ENCODE measurements at places on chromosomes 2 and 18. TPM values are rescaled to one million over a fixed set of nuclear protein-coding genes. Genes with fewer than 3 reads are reported as not detected.
A peak's percentile ranks its signal among the peaks of the same experiment; 100 is the strongest.

Gene ONECUT2
- not detected for total RNA-seq

Gene TMEM17
- total RNA-seq = not detected

DNA sequence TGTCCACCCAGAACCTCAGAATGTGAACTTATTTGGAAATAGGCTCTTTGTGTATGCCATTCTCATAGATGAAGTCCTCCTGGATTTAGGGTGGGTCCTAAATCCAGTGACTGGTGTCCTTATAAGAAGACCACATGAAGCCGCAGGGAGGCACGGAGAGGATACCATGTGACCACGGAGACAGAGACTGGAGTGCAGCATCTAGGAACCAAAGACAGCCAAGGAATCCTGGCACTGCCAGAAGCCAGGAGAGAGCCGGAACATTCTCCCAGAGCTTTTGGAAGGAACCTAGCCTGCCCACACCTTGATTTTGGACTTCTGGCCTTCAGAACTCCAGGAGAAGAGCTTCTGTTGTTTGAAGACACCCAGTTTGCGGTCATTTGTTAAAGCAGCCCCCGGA, 49.7 kb downstream of the ARL4C start:
- peak overlapping the region; percentile 97 for H3K27ac ChIP-seq
- H3K4me1 ChIP-seq = peaks cover 56% of the 10 kb centered on the region
- DNase-seq = no peak
- H3K4me3 ChIP-seq = no peak overlapping the region

DNA sequence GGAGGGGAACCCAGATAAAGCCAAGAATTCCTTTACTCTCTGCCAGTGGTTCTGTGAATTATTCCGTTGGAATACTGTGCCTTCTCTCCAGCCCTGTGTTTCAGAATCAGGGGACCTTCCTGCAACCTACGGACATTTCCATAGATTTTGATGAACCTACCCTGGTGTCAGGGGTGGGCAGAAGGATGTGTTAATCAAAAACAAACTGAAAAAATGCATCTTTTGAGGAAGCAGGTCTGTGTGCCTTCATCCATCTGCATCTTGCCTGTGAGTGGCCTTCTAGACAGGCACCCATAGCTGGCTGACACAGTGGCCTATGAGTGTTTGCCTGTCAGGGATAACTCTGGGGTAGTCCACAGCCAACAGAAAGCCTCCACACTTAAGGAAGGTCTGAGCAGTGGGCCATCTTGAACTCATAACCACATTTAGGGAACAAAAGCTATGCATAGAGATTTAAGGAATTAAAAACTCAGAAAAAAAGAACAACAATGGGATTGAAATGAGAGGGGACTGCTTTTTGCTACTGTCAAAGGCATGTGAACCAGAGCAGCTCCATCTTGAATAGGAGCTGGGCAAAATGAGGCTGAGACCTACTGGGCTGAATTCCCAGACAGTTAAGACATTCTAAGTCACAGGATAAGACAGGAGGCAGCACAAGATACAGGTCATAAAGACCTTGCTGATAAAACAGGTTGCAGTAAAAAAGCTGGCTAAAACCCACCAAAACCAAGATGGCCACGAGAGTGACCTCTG, 45.9 kb upstream of the ITGA6 start:
- no peaks in the 10 kb centered on the region for H3K36me3 ChIP-seq
- DNase-seq = no peak
- H3K4me1 ChIP-seq = peaks cover 3% of the 10 kb centered on the region
- H3K4me3 ChIP-seq = no peak overlapping the region

GRCh38 chr18:36265015-36265414, 32.5 kb upstream of the FHOD3 start:
- no peak overlapping the region for H3K27ac ChIP-seq
- H3K27me3 ChIP-seq = no peaks in the 10 kb centered on the region
- H3K4me1 ChIP-seq = no peaks in the 10 kb centered on the region
- DNase-seq = no peak
- no peak overlapping the region for H3K4me3 ChIP-seq
- H3K36me3 ChIP-seq = no peaks in the 10 kb centered on the region

GRCh38 chr2:136113209-136113971, 4.6 kb downstream of the CXCR4 start:
- peak overlapping the region; percentile 18 for H3K27ac ChIP-seq
- H3K4me3 ChIP-seq = no peak overlapping the region
- peaks cover 28% of the 10 kb centered on the region for H3K36me3 ChIP-seq
- H3K4me1 ChIP-seq = peaks cover 21% of the 10 kb centered on the region
- no peaks in the 10 kb centered on the region for H3K27me3 ChIP-seq
- DNase-seq = no peak

- no peaks in the 10 kb centered on the region for H3K36me3 ChIP-seq
- no peaks in the 10 kb centered on the region for H3K4me1 ChIP-seq
- DNase-seq = no peak
- no peak overlapping the region for H3K27ac ChIP-seq
- H3K27me3 ChIP-seq = no peaks in the 10 kb centered on the region
- H3K4me3 ChIP-seq = no peak overlapping the region
These were observed 94.8 kb upstream of the THOC1 start for GRCh38 chr18:362311-363290.

GRCh38 chr2:65016789-65017188, 27.6 kb downstream of the SLC1A4 start:
- peaks cover 9% of the 10 kb centered on the region for H3K36me3 ChIP-seq
- no peak overlapping the region for H3K4me3 ChIP-seq
- no peak for DNase-seq
- no peak overlapping the region for H3K27ac ChIP-seq
- no peaks in the 10 kb centered on the region for H3K27me3 ChIP-seq

DNA sequence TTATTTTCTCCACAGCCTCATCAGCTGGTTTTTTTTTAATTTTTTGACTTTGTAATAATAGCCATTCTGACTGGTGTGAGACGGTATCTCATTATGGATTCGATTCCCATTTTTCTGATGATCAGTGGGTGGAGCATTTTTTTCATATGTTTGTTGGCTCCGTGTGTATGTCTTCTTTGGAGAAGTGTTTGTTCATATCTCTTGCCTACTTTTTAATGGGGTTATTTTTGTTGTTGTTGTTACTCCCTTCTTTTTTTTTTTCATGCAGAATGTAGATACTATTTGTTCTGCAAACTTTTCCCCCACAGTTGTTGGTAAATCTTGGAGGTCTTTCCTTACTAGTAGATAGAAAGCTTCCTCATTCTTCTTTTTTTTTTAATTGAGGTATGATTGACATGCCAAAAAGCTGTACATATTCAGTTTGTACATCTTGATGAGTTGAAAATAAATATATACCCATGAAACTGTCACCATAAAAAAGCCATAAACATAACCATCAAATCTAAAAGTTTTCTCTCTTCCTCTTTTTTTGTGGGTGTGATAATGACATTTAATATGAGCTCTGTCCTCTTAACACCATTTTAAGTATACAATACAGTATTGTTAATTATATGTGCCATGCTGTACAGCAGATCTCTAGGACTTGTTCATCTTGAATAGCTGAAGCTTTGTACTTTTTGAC, 21.8 kb upstream of the NT5DC4 start:
- no peak for DNase-seq
- H3K4me3 ChIP-seq = no peak overlapping the region
- peak overlapping the region; percentile 70 for H3K27ac ChIP-seq
- peaks cover 6% of the 10 kb centered on the region for H3K4me1 ChIP-seq
- no peaks in the 10 kb centered on the region for H3K27me3 ChIP-seq
